ENCODE measurements at places on chromosomes 1 and 21. TPM values are rescaled to one million over a fixed set of nuclear protein-coding genes. Genes with fewer than 3 reads are reported as not detected.

SAMD13 gene
- polyA plus RNA-seq: 5.8 TPM

DNA sequence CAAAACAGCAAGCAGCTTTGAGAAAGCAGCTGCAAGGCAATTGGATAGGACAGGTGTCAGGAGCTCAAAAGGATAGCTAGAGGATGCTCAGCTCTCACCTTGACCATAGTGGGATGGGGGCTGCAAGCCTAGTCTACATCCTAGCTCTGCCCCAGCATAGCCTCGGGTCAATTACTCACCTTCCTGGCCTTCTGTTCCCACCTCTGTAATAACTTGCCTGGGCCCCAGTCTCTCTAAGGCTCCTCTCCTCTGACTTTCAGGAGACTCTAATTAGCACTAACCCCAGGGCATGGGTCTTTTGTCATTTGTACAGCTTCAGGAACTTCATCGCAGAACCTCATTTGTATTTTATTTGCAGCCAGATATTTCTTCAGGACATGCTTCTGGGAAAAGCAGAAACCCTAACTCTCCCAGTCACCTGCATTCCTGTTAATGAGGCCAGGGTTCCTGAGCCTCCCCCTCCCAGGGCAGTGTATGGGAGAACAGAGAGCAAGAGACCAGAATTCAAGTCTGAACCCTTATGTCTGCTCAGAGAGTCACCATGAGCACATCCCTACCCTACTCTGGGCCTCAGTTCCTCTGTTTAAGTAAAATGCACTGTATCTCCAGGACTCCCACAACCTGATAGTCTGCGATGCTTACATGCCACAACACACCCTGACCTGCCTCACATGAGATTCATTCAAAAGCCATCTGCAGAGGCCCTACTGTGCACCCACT lies 108.1 kb downstream of the MATN1 start:
- DNase-seq: no peak

DNA sequence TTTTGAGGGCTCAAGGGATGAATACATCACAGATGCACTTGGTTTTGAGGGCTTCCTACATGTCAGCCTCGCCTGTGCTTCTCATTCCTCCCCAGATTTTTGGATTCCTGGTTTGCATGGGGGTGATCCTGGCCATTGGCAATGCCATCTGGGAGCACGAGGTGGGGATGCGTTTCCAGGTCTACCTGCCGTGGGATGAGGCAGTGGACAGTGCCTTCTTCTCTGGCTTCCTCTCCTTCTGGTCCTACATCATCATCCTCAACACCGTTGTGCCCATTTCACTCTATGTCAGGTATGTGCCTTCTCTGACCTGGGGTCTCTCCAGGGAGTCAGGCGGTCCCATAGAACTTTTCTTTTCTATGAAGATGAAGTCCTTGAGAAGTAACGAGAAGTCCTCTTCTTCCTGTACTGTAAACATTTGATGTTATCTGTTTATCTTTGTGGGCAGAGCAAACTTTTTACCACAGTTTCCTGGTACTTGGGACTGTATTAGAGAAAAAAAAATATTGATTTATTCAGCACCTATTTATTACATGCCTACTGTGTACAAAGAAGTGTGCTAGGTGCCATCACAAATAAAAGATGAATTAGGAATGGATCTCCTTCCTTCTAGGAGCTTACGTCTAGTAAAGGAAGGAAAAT lies 12.0 kb downstream of the ATP8B2 start:
- DNase-seq: no peak

DNA sequence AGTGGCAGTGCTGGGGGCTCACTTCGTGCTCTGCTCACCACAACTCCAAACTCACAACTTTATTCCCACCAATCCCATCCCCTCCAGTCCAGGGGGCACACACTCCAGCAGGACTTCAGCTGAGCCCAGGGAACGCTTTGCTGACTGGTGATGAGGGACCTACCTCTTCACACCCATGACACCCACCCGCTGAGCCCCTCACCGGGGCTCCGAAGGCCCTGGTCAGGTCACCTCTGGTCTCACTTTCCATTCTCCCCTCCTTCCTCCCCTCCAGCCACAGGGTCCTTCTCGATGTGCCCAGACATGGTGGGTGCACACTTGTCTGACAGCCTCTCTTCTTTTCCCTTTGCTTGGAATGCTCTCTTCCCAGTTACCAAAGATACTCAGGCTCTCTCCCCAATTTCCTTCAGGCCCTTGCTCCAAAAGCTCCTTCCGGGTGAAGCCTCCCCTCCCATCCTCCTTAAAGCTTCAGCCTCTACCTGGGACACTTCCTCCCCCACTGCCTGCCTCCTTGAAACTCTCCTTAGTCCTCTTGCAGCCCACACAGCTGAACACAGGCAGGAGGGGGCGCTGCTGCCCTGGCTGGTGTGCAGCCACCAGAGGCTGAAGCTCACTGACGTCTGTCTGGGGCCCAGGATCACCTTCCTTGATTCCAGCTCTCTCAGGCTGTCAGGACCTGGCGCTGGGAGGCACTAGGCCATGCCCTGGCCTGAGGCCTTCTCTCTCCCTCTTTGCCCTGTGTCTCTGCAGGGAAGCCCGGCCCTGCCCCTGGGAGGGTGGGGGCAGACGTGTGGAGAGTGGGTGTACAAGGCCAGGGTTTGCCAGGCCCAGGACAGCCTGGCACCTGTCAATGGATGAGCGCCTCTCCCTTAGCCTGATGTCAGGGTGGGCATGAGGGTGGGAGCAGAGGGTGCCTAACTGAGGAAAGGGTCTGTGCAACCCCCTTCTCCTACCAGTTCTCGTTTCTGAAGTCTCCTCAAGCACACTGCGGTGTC lies 1.6 kb downstream of the KCNE1 start:
- no peak for DNase-seq

GRCh38 chr21:20735257-20735656 lies 263.0 kb upstream of the NCAM2 start:
- no peak for DNase-seq

- no peak for DNase-seq
Measured at GRCh38 chr1:86527306-86527705, 19.6 kb upstream of the CLCA4 start.

GRCh38 chr1:26190373-26190987 lies at the start of gene CATSPER4:
CATSPER4 (plus strand) TSS chr1:26190602; CDS start chr1:26190628, 26 bp downstream.
- no peak for DNase-seq

GRCh38 chr1:210901981-210902770 lies 231.8 kb downstream of the KCNH1 start:
- no peak for DNase-seq

GRCh38 chr1:207744000-207744534 lies 7.8 kb upstream of the CD46 start:
- no peak for DNase-seq

- DNase-seq: no peak
Measured at GRCh38 chr1:230199034-230199433, 132.0 kb downstream of the GALNT2 start.

DNA sequence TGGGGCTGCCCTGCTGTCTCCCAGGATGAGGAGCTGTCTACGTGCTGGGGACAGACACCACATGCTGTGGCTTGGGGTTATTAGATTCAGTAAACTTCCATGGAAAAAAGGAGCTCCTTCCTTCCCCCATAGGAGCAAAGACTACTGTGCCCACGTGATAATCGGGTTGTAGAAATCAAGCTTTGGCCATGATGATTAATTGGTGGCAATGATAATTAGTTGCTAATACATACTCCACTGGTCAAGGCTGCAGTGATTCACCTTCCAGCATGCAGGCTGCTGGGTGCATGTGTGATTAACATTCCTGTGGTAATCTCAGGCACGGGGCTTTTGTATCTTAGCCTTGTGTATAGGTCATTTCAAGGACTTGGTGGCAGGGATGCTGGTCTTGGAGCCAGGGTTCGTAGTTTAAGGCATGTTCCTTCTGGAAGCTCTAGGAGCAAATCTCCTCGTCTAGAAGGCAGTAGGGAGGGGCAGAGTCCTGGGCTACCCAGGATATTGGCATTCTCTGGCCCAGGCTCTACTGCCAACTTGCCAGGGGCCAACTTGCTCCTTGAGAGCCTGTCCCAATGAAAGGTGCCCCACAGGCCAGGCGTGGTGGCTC lies 41.4 kb downstream of the TMCO4 start:
- DNase-seq: no peak

DNA sequence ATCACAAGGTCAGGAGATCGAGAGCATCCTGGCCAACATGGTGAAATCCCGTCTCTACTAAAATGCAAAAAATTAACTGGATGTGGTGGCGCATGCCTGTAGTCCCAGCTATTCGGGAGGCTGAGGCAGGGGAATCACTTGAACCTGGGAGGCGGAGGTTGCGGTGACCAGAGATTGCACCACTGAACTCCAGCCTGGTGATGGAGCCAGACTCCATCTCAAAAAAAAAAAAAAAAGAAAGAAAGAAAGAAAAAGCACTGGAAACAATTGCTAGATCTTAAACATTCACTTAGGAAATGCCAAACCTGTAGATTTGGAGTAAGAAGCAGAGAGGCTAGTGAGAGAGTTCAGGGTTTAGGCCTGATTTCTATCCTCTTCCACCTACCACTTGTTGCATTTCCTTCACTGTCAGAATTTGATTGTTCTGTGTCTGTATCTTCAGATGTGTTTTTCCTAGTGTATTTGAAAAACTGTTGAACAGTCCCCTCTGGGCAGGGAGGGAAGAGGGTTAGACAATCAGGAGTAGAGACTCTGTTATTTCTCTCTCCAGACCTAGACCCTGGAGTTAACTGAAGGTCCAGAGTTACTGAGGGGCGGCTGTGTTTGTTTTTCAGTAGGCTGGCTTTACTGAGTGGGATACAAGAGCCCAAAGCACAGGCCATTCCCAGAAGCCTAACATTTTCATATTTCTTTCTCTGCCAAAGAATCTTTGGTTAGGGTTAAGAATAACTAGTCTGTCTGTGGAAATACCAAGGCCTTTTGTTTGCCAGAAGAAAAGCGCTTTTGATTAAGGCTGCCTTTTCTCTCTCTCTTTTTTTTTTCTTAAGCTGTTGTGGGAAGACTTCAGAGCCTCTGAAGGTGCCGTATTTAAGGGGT lies 31.1 kb upstream of the MACF1 start:
- no peak for DNase-seq

- DNase-seq: no peak
Measured at GRCh38 chr1:164774819-164775654, 216.1 kb downstream of the PBX1 start.

DNA sequence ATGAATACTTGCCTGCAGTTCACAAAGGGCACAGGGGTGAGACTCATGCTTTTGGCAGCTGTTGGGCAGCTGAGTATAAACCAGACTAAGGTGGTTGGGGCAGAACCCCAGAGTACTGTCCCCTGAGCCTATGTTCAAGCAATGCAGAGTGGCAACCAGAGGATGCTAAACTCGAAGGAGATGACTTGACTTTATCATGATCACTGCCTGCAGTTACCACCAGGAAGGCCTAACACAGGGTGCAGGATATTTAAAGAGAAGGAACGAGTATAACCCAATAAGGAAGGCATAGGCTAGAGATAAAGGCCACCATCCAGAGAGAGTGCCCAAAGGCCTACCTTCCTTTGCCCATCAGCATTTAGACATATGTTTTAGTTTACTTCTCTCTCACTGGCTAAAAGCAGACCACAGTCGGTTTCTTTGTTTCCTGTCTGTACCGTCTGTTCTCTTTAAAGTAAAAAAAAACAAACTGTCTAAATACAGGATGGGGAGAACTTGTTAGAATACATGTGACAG lies 83.3 kb downstream of the MPZL1 start:
- DNase-seq: no peak

All from renal cortex interstitium (tissue), 15 donors.